ENCODE measurements at places on chromosomes 5 and 9. TPM values are rescaled to one million over a fixed set of nuclear protein-coding genes. Genes with fewer than 3 reads are reported as not detected.

Gene ENTPD2
- 0.34 TPM for total RNA-seq

Gene LHX3
- 0.11 TPM for total RNA-seq

Gene IFNK
- total RNA-seq = not detected

Gene LHX6
- total RNA-seq = not detected

Gene FOXD4L4
- 0.27 TPM for total RNA-seq

Gene IARS1
- 249 TPM for total RNA-seq

Gene ZCCHC10
- total RNA-seq = 31.7 TPM

Gene TLE4
- total RNA-seq = 18.9 TPM

Gene GAS1
- 0.61 TPM for total RNA-seq

Gene POU5F2
- 0.30 TPM for total RNA-seq

Gene INSL4
- total RNA-seq = 0.14 TPM

Gene EQTN
- total RNA-seq = not detected

Gene ORM2
- 0.84 TPM for total RNA-seq

Gene ARSI
- not detected for total RNA-seq

Gene ECM2
- not detected for total RNA-seq

Gene LHFPL2
- total RNA-seq = 0.22 TPM

Gene ABHD17B
- 15.5 TPM for total RNA-seq

Gene SPEF2
- 3.4 TPM for total RNA-seq

Gene PCDHB3
- total RNA-seq = not detected

Gene TNC
- total RNA-seq = 0.51 TPM

Gene CAMK2A
- not detected for total RNA-seq

Gene SH3RF2
- 0.11 TPM for total RNA-seq

Gene PCDHGA9
- total RNA-seq = 0.18 TPM

Gene SPAAR
- not detected for total RNA-seq

Gene CDH9
- total RNA-seq = not detected

Gene ANKRD34B
- not detected for total RNA-seq

Gene MAPKAP1
- total RNA-seq = 107 TPM

Gene PCDHB5
- not detected for total RNA-seq

Gene GLRA1
- total RNA-seq = not detected

Gene PBX3
- 13.0 TPM for total RNA-seq

Gene MARCOL
- total RNA-seq = not detected

Gene SLC45A2
- not detected for total RNA-seq

Gene LEAP2
- total RNA-seq = 1.9 TPM

Gene EEIG1
- total RNA-seq = 87.3 TPM

Gene NPR3
- 0.05 TPM for total RNA-seq

Gene F12
- total RNA-seq = 1.7 TPM

Gene DPYSL3
- total RNA-seq = 0.40 TPM

Gene ADRA1B
- 0.49 TPM for total RNA-seq

Gene HRH2
- 56.1 TPM for total RNA-seq

Gene RAD23B
- total RNA-seq = 185 TPM

Gene ACOT12
- not detected for total RNA-seq

Gene FOXD4L5
- total RNA-seq = 0.08 TPM

Gene STPG3
- total RNA-seq = not detected

Gene TYRP1
- total RNA-seq = not detected

Gene EDIL3
- total RNA-seq = 0.15 TPM

Gene IL9
- total RNA-seq = 74.3 TPM

Gene ASS1
- total RNA-seq = 1.4 TPM
